ENCODE measurements at places on chromosomes 16 and 17.
A peak's percentile ranks its signal among the peaks of the same experiment; 100 is the strongest.

DNA sequence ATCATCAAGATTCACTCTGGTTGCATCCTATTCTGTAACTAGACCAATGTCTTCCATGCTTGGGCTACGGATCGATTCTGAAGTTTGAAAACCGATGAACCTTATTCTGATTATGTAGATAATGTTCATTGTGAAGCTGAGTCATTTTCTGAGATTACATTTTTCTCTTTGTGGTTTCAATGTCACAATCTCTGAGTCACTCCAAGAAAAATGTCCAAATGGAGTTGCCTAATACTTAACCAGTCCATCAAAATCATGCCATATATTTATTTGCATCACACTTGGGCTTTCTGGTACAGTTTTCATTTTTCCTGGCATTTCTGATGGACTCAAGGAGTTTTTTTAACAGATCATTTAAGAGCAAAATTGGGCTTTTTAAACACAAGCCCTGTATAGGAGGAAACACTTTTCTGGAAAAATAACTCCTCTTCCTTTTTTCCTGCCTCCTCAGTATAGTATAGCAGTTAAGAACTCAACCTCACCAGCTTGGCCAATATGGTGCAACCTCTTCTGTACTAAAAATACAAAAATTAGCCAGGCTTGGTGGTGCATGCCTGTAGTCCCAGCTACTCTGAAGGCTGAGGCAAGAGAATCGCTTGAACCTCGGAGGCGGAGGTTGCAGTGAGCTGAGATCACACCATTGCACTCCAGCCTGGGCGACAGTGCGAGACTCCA lies 17.5 kb downstream of the CACNG3 start:
- peak; percentile 1 for DNase-seq

DNA sequence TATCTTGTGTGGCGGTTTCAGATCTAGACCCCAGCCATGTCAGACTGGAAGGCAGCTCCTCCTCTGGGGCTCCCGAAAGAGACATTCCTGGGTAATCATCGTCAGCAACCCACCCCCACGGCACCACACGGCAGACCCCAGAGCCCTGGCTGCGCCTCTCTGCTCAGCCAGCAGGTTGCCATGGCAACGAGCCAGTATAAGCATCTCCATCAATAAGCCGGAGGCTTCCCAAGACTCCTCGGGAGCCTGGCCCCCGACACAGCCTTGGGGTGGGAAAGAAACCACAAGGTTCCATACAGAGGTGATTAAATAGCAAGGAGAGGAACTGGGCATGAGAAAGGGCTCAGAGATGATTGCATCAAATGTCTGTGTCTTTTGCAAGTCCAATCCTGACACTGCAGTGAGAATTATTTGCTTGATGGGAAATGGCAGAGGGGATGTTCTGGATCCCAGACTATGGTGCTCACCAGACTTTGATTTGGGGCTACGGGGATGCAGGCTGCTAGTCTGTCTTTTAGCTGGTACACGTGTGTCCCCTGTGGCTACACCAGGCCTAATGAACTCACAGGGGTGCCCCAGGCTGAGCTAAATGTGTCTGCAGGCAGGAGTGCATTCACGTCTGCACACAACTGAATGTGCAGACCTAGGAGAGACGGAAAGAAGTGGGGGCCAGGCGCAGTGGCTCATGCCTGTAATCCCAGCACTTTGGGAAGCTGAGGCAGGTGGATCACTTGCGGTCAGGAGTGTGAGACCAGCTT lies 320.5 kb upstream of the TNRC6C start:
- no peak for DNase-seq

GRCh38 chr16:50209546-50210265 lies 56.6 kb downstream of the TENT4B start:
- no peak for DNase-seq

- no peak for DNase-seq
These were observed 22.6 kb downstream of the ADCY9 start for GRCh38 chr16:4093495-4094126.

DNA sequence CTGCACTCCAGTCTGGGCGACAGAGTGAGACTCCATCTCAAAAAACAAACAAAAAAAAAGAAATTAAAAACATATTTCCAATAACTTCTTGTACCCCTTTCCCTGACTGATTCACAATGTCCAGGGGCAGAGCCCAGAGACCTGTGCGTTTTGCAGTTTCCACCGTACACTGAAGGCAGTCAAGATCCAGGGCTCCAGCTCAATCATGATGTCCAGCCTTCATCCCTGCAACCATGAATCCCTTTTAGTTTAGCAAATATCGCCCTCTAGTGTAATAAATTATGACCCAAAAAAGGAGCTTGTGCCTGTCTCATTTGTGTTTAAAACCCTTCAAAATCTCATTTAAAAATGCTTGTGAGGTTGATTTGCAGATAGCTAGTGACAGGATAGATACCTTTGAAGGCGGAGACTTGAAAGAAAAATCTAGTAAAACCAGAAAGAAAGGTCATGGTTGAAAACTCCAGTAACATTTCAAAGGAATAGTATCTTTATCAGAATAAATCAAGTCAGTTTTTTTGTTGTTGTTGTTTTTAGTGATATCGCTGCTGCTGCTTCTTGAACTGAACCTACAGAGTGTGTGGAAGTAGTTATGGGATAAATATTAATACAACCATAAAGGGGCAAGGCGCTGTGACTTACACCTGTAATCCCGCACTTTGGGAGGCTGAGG lies 3.7 kb upstream of the ERN1 start:
- no peak for DNase-seq

GRCh38 chr17:46976626-46977270 lies 2.3 kb downstream of the RPRML start:
- DNase-seq = no peak

DNA sequence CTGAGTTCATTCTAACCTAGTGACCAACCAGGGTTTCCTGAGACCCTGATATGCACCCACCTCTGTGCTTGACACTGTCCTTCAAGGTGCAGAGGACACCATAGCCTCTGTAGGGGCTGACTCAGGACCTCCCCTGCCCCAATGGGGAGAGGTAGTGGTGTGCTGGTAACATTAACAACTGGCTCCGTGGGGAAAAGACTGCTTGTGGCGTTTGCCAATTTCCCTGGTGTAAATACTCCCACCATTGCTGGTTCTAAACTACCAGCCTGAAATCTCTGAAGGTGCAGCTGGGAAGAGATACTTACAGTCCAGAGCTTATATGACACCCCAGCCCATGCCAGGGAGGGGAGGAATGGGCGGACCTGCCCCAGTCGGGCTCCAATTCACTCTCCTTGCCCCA lies 54.9 kb downstream of the ENGASE start:
- DNase-seq = no peak

DNA sequence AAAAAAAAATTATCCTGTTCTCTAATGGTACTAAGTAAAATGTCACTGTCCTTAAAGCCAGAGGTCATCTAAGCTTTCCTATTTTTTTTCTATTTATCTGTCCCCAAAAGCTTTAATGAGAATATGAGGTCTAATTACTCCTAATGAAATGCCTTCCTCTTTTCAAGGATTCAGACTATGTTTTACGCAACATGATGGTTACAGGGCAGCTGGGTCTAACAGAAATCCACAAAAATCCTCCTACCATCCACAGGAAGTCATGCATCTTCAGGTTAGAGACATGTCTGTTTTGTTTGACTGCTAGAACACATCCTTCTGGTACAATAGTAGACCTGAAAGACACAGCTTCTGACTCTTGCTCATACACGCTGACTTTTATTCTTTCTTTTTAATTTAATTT lies 29.7 kb upstream of the NSRP1 start:
- DNase-seq = no peak

- no peak for DNase-seq
These were observed 37.2 kb downstream of the SKAP1 start for GRCh38 chr17:48392857-48393256.

- DNase-seq = no peak
These were observed 8.3 kb downstream of the CBFA2T3 start for GRCh38 chr16:88968589-88969280.

GRCh38 chr16:55021595-55022475 lies 91.2 kb downstream of the IRX5 start:
- no peak for DNase-seq

- no peak for DNase-seq
These were observed 535.7 kb upstream of the HSBP1 start for GRCh38 chr16:83271970-83272575.

- DNase-seq = no peak
These were observed 132.0 kb downstream of the ANKRD11 start for GRCh38 chr16:89358030-89359005.

GRCh38 chr16:19808061-19808641 lies 76.5 kb downstream of the GPRC5B start:
- DNase-seq = no peak

GRCh38 chr16:10907757-10908045 lies 30.7 kb downstream of the CIITA start:
- no peak for DNase-seq

- no peak for DNase-seq
These were observed at the start of gene LAT for GRCh38 chr16:28984619-28985135. Gene LAT (plus strand): TSS chr16:28985052. CDS start chr16:28985418, 366 bp downstream.

DNA sequence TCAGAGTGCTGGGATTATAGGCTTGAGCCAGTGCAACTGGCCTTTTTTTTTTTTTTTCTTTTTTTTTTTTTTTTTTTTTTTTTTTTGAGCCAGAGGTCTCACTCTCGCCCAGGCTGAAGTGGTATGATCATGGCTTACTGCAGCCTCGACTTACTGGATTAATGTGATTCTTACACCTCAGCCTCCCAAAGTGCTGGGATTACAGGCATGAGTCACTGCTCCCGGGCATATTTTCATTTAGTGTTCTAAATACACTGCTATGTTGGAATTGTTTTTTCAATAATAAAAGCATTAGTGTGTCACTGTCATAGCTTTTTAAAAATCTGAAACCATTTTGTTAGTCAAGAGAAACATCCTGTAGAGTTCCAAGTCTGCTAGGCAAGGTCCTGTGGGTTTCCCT lies 40.3 kb downstream of the NDE1 start:
- no peak for DNase-seq

DNA sequence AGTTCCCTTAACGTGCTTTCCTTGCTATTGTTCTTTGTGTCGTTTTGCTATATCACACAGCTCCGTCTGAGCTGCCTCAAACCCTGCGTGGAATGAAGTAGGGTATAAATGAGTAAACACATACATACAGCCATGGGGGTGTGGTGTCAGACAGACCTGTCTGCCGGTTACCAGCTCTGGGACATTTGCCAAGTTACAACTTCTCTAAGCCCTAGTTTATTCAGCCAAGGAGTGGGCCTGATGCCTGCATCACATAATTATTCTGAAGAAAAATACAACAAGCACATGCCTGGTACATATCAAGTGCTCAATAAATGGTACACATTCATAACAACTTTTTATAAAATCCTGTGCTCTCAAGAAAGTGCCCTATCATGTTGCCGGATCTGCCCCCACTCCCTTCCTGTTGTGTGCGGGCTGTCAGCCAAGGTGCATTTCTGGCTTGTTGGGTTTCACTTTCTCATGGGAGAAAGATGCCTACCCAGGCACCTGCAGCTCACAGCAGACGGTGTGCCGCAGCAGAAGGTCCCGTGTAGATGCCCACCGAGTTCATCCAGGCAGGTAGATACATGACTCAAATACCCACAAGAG lies 30.5 kb downstream of the SMPD3 start:
- DNase-seq = no peak

- DNase-seq = no peak
These were observed 14.2 kb upstream of the TBX21 start for GRCh38 chr17:47718634-47719405.

- DNase-seq = no peak
These were observed 16.2 kb downstream of the ITGA3 start for GRCh38 chr17:50072130-50072529.

GRCh38 chr17:4582691-4583090 lies 1.6 kb upstream of the SMTNL2 start:
- no peak for DNase-seq

- DNase-seq = peak; percentile 45
These were observed 569 bp downstream of the FLII start for GRCh38 chr17:18257982-18258355.

DNA sequence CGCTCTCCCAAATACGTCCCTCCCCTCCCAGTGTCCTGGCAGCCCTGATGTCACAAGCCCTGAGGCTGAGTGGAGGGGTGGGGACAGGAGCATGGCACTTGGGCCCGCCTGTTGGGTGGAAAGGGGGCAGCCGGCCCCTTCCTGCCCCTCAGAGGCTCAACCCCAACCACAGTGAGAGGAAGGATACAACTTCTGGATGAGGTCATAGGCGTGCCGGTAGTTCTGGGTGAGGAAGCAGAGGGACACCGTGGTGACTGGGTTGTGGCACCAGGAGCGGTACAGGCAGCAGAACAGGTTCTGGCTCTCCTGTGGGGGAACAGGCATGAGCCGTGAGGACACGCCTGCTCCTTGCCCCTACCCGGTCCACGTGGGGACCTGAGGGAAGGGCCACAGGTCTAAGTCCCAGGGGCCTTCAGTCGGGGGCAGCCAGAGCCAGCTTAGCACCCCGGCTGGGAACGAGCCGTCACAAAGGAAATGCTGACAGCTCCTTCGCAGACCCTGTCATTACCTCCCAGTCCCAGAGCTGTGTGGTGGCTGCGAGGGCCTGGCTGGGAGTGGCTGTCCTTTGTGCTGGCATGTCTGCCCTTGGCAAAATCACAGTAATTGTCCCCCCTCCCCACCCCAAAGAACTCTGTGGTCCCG lies 11.2 kb upstream of the MTSS2 start:
- DNase-seq = no peak

DNA sequence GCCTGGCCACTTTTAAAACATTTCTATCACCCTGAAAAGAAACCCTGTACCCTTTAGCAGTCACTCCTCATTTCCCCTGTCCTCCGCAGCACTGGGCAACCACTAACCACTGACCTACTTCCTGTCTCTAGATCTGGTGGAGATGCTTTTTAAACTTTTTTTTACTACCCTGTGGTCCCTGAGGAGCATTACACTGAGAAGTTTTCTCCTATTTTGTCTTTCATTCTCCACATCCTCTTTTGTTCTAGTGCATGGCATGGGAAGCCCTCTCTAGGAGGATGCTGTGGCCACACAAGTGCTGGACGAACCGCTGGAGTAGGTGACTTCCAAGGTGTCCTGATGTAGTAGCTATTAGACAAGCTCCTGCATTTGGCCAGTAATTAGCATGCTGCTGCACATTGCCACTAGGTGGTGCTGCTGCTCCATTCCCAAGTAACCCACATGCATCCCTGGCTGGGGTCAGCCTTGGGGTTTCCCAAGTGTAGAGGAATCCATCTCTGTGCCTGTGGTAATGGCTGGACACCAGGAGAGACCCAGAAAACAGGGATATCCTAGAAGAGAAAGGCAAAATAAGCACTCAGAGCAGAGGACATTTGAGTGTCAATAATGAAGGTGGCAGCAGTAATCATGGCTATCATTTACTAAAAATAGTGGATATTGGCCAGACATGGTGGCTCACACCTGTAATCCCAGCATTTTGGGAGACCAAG lies 143.8 kb upstream of the CRHR1 start:
- peak; percentile 11 for DNase-seq

GRCh38 chr16:50520451-50521245 lies 27.5 kb upstream of the NKD1 start:
- no peak for DNase-seq

GRCh38 chr17:72538901-72539352 lies 418.1 kb downstream of the SOX9 start:
- DNase-seq = no peak

DNA sequence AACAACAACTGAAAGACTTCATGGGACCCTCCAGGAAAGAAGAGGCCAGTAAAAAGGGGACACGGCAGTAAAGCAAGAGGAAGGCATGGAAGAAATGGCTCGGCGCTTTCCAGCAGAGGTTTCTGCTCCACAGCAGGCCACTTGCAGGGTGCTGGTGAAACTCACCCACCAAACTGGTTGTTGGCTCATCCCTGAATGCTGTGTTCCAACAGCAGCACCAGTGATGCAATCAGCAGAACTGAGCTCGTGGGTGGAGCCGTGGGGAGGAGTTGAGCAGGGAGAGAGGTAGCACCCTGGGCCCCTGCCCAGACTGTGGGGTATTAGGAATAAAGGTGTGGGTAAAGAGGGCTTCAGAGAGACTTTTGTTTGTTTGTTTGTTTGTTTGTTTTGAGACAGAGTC lies 62.8 kb upstream of the ADCY9 start:
- no peak for DNase-seq
